ENCODE measurements at places on chromosomes 12 and 14.

DNA sequence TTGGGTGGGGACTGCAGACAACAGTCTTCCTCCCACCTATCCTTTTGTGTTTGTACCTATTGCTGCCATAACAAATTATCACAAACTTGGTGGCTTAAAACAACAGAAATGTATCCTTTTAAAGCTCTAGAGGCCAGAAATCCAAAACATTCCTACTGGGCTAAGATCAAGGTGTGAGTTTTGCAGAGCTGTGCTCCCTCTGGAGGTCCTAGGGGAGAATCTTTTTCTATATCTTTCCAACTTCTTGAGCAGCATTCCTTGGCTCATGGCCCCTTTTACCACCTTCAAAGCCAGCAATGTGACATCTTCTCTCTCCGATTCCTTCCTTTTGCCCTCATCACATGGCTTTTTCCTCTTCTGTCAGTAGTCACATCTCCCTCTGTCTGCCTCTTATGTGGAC is 190.6 kb downstream of the TTC8 start:
- peak; percentile 29 for DNase-seq

DNA sequence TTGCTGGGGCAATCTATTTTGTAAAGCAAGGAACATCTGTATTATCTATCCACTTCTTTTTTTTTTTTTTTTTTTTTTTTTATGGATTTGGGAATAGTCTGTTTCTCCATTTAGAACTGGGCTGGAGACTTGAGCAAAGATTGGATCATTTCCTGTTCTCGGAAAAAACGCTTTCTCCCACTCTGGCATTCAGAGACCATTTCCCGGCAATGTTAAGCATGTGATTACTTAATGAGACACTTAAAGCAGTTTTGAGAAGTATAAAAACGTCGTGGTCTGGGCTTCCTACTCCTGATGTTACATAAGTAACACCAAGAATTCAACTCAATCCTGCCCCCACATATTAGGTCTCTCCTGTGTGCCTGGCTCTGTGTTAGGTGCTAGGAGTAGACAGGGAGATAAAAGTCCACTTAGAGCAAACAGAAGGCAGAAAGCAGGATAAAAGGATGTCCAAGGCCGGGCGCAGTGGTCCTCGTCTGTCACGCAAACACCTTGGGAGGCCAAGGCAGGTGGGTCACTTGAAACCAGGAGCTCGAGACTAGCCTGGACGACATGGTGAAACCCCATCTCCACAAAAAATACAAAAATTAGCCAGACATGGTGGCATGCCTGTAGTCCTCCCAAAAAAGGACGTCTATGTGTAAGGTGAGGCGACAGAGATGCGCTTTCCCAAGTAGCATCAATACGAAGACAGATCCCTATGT is 152.1 kb upstream of the GSC start:
- peak; percentile 9 for DNase-seq

DNA sequence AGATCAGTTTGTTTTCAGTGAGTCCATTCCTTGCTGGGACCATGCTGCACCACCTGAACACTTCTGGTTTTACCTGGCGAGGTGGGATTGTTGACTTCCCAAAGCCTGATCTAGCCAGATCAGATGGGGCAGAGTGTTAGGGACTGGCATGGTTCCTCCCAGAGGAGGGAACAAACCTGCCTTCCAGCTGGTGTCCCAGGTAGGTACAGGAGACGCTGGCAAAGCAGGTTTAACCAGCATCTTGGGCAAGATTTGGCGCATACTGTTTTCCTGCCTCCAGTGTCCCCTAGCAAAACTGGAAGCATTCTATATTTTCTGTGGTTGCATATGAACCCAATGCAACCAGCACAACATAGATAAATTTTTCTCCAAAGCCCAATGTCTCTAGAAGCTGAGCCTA is 14.6 kb upstream of the FOS start:
- DNase-seq, result no peak

GRCh38 chr12:81723361-81723760 is 35.8 kb downstream of the PPFIA2 start:
- DNase-seq, result no peak

GRCh38 chr12:81888106-81888740 is 129.1 kb upstream of the PPFIA2 start:
- DNase-seq, result no peak

DNA sequence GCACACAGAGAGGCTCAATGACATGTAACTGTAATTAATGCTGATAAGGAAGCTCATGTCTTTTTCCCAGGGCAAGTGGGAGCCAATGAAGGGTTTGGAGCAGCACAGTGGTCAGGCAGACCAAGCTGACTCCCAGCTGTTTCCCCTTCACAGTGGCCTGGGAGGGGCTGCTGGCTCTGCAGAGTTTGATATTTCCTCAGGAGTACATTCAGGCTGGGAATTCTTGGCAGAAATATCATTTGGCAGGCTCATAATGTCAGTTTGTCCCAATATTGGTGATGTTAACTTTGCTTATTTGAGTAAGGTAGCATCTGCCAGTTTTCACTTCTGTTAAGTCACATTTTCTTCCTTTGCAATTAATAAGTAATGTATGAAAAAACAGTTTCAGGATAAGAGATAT is 247.0 kb downstream of the EMP1 start:
- no peak for DNase-seq

GRCh38 chr12:94225947-94226630 is 77.7 kb downstream of the PLXNC1 start:
- DNase-seq, result no peak

GRCh38 chr14:78683206-78683605 is 513.0 kb downstream of the NRXN3 start:
- no peak for DNase-seq

DNA sequence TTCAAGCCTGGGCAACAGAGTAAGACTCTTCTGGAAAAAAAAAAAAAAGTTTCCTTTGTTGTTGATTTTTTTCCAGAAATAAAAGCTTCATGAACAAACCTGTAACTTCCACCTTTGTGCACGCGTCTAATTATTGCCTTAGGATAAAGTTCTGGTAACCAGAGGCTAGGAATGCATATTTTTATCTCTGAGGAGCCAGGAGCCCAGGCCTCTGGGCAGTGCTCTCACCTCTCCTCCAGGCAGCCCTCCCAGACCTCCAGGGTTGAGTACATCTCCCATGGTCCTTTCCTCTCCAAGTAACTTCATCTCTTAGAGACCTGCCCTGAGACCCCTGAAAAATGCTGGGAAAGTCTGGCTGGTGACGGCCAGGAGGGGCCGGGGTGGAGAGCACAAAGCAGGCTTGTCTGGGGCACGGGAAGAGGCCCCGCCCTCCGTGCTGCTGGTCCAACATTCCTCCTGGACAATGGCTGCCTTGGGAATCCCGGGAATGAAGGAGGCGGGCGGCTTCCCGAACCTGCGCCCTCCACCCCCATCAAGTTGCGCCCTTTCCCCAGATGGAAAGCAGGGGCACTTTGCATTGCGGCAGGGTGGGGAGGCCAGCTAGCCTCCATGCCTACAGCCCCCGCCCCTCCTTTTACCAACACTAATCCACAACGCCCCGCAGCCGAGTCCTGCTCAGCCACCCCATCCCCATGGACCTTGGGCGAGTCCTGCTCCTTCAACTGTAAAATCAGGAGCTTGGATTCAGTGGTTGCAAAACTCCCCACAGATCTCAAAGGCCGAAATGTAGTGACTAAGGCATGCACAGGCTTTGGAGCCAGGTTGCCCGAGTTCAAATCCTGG is 7.3 kb upstream of the FIGNL2 start:
- peak; percentile 45 for DNase-seq

DNA sequence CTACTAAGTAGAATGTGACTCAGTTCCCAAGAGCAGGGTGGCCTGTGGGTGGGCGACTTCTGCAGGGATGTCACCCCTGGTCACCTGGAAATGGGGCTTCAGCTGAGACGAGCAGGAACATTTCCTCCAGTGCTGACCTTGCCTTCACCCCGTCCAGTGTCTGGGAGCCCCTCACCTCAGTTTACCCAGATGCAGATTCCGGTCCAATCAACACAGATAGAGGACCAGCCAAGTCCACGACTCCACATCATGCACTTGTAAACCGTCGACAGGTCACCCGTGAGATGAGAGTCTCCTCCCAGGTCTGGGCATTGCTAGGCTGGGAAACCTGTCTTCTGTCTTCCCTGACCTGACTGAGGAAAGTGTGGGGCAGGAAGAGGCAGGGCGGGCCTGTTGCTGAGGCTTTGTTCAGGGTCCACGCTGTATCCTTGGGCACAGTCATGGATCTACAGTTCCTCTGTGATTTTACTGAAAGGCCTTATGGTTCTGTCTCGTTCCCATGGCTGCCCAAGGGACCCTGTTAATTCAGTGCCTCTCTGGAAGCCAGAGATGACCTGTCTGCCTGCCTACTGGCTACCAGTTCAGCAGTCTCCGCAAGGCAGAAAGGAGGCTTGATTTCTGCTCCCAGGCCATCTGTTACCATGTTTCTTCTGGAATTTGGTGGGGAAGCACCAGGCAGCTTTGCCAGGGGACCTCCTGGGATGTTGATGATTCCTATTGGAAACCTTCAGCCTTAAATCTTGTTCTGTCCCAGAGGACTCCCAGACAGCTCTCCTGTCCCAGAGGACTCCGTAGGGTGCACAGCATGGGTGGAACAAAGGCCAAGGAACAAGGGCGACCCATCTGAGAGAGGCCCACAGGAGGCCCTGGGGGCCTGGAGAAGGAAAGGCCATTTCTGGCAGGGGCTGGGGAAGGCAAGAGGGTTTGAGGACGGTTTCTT is 288.5 kb upstream of the RTL1 start:
- DNase-seq, result no peak

- DNase-seq, result peak; percentile 84
Observed at GRCh38 chr12:26119391-26119989, 5.3 kb downstream of the BHLHE41 start.

DNA sequence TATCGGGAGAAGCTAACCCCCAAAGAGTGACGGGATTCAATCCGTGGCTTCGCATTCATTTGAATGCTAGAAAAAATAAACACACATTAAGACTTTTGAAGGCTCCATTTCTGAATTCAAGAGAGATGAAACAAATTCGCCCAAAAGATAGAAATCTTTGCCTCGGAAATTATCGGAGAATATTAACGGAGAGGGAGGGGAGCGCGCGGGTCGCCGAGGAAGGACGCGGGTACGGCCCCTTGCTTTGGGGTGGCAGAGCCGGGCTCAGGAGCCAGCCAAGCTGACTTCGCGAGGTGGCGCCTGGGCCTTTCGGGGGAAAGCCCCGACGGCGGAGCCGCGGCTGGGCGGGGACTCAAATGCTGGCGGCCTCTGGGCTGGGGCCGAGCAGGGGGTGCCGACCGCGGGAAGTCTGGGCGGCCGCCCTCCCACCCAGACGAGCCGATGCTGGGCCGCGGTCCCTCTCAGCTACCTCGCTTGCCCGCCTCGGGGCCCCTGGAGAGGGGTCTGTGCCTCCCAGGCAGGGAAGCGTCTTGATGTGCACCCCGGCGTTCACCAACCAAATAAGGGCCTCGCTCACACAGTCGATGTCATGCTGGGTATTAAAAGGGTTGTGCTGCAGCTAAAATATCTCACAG is 14.7 kb downstream of the NKX2-1 start:
- DNase-seq, result no peak

- DNase-seq, result no peak
Observed at GRCh38 chr14:96754845-96755184, 42.4 kb upstream of the VRK1 start.

DNA sequence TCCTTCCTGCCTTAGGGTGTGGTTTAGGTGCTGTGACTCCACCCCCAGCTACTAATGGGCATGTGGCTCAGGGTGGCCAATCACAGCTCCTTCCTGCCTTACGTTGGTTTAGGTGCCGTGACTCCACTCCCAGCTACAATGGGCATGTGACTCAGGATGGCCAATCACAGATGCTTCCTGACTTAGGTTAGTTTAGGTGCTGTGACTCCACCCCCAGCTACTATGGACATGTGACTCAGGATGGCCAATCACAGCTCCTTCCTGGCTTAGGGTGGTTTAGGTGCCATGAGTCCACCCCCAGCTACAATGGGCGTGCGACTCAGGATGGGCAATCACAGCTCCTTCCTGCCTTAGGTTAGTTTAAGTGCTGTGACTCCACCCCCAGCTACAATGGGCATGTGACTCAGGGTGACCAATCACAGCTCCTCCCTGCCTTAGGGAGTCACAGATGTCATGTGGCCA is 163.9 kb downstream of the TBX5 start:
- DNase-seq, result no peak

DNA sequence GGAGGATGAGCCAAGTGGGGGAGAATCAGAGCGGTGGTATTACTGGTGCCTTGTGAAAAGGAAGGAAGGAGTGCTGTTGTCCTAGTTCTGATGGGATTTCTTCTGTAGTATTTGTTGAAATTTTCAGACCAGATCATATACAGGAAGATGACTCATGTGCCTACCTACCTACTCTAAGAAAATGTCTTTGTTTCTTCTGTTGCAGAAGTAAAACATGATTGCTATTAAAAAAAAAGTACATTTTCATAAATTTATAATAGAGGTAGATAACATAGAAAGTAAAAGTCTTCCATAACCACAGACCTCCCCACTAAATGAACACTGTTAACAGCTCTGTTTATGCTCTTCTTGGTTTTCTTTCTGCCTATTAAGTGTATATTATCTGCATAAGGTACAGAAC is 26.9 kb downstream of the SAMD4A start:
- DNase-seq, result peak; percentile 59

GRCh38 chr14:77804592-77804991 is 4.7 kb downstream of the ADCK1 start:
- peak; percentile 12 for DNase-seq

- DNase-seq, result no peak
Observed at GRCh38 chr12:27426743-27427487, 19.6 kb upstream of the SMCO2 start.

DNA sequence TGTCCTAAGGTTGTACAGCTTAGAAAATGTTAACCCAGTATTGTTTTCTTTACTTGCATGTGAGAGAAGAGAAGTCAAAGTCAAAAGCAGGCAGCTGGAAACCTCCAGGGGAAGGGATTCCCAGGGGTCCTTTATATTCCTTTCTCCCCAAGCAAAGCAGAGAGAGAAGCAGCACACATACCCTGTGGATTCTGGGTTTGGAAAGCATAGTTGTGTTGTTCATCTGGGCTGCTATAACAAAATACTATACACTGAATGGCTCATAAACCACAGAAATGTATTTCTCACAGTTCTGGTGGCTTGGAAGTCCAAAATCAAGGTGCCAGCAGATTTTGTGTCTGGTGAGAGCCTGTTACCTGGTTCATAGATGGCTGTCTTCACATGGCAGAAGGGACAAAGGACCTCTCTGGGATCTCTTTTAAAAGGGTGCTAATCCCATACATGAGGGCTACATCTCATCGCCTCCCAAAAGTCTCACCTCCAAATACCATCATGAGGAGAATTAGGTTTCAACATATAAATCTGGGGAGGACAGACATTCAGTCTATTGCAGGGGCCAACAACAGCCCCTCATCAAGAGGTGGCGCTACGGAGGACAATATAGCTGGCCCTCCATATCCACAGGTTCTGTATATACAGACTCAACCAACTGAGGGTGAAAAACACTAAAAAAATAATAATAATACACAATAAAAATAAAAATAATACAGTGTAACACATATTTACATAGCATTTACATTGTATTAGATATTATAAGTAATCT is 19.3 kb upstream of the PCNX1 start:
- no peak for DNase-seq

- no peak for DNase-seq
Observed at GRCh38 chr12:31866523-31866922, 92.7 kb upstream of the RESF1 start.

DNA sequence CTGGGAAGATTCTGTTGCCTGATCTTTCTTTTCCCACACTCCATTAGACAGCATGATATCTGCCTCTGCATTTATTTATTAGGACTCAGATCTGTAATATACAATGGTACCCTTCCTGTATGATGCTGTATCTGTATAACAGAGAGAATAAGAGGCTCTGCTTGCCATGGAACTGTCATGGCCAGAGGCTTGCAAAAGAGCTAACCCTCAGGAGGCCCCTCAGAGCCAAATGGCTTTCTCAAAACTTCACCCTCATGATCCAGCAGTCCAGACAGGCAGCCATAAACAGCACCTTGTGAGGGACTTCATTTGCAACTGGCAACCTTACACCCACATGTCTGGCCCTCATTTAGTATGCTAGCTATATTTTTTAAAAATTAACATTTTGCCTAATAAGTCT is 57.6 kb downstream of the TMEM30B start:
- DNase-seq, result no peak
